ENCODE measurements at places on chromosomes 5 and 9.

DNA sequence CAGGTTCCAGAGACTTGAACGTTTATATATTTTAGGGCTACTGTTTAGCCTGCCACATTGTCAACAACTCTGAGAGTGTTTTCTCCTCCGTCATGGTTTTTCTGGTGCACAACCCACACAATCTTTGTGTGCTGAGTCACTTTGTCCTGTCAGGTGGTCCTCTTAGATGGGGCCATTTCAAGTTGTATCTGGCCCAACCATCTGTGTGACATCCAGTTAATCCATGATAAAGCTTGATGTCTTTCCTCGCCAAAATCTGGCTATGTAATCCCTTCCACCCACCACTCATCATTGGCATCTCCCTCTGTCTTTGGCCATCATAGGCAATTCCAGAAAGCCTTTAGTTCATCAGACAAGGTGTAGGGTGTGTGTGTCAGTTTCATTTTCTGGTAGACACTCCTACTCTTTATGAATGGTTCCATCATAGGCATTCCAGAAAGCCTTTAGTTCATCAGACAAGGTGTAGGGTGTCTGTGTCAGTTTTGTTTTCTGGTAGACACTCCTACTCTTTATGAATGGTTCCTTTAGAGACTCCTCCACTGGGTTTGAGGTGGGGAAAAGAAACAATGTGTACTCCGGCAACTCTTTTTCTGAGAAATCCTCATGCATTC is 282.0 kb upstream of the ACTBL2 start:
- DNase-seq = no peak

DNA sequence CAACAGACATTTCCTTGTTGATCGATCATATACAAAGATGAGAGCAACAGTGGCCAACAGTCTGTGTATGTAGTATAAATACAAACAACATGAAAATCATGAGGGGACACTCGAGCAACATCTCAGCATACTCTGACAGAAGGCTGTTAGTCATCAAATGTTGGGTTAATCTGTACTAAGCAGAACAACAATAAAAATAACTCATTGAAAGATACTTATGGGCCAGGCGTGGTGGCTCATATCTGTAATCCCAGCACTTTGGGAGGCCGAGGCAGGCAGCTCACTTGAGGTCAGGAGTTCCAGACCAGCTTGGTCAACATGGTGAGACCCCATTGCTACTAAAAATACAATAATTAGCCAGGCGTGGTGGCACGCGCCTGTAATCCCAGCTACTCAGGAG is 67.3 kb downstream of the SCAI start:
- DNase-seq = no peak

DNA sequence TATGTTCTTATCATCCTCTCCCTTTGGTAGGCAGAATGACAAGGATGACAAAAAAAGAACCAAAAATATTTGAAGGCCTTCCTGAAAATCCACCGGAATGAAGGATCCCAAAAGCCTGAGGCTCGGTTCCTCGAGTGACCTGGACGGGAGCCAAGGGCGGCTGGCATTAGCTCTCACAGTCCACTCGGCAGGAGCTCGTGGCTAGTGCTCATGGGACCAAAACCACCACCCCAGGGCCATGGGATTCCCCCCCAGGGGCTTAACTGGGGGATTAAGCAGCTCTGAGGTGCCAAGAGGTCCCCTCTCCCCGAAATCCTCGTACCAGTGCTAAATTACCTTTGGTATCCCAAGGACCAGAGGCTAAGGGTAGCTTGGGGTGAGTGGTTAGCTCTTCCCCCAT is 586 bp upstream of the PDZD2 start:
- no peak for DNase-seq

- no peak for DNase-seq
Measured at GRCh38 chr5:124021776-124022175, 509.8 kb downstream of the CSNK1G3 start.

DNA sequence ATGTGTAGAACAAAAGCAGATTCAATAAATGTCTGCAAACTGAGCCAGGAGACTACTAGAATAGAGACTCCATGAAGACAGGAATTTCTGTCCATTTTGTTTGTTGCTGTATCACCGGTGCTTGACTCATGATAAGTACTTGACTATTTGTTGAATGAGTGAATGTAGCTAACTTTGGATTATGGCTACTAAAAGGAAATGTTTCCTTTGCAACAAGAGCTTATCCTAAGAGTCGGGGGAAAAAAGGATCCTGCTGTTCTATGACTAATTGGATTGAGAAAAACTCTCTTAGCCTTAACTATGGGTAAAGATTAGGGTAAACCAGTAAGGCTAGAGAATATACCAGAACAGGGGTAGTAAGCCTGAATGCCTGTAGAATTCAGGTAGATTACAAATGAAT is 3.5 kb downstream of the PAIP1 start:
- no peak for DNase-seq

DNA sequence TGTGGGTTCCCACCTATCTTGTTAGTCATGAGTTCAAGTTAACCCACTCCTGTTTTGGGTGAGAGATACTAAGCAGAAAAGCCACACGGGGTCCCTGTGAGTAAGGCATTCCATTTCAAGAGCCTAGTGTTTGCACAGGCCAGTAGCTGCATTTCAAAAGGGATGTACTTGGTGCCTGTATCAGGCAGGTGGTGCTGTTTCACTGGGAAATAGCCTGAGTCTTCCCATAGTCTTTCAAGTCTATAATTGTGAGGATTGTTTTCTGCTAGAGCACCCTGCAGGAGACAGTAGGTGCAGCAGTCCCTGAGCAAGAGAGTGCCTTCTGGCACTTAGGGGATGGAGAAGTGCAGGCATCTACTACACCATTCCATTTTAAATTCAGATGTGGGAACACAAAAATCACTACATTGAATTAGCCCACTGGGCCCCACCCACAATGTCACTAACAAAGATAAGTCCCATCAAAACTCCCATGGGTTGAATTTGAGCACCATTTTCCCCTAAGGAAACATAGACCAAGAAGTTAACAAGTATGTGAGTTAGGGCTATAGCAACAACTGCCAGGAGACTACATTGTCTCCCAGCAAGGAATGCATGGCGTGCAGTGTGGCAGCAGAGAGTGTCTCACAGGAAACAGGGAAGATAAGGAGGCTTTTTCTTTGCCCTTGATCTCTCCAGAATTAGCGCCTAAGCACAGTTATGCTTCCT is 263.2 kb downstream of the COX7C start:
- peak; percentile 53 for DNase-seq

GRCh38 chr5:156164306-156164705 is 162.7 kb upstream of the SGCD start:
- DNase-seq = no peak

DNA sequence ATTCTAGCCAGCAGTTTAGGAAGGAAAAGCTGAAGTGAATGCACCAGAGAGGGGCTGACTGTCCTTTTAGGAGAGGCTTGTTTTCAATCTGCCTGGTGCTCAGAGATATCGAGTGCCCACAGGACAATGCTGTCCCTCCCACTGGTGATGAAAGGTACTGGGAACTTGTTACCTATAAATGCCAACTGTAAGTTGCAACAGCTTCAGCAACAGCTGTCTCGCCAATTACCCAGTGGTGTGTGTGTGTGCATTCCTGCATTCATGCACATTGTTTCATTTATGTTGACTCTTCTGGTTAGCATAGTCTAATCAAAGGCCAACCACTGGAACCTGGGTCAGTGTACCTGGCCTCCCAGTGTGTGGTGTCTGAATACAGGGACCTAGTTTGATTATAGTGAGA is 161.1 kb downstream of the CSNK1G3 start:
- no peak for DNase-seq

DNA sequence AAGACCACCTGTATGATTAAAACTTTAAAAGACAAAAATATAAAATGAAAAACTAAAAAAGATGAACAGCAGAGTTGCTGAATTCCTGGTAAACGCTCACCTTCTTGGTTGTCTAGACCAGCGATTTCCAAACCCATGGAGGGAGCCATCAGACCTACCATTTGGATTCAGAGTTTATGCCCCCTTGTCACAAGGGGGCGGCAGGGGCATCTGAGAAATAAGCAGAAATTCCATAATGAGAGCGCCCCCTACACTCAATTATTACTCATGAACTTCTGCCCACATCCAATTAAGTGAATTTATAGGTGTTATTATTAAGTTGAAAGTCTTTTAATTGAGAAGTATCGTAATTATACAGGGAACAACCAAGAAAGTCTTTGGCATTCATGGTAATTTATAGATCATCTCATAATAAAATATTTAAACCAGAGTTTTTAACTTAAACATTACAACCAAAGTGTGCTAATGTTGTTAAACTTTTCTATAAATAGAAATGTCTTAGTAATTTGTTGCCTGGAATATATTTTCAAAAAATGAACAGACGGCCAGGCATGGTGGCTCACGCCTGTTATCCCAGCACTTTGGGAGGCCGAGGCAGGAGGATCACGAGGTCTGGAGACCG is 35.2 kb upstream of the SPATA31C2 start:
- peak; percentile 62 for DNase-seq

Measured in fibroblast of the conjunctiva (primary cell).